ENCODE measurements at places on chromosomes 4 and X.

- DNase-seq: no peak
These were observed 5.4 kb upstream of the DUSP9 start for GRCh38 chrX:153641627-153642026.

DNA sequence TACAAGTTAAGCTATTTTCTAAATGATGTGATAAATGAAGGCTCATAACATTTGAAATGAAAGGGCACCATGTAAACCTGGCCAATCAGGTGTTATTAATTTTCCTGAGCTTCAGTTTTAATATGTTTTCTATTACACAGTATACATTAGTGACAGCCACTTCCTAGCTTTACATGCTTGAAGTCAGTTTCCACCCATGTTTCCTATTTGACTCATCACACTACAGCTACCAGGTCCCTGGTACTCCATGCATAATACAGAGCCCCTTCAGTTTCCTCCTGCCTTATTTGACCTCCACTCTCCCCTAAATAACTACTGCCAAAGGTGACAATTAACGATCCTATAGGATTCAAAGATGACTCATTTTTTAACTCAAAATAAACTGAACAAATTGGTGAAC, 18.3 kb downstream of the ZNF518B start:
- DNase-seq: no peak

- DNase-seq: no peak
These were observed 744.5 kb upstream of the FAM241A start for GRCh38 chr4:111400741-111401140.

DNA sequence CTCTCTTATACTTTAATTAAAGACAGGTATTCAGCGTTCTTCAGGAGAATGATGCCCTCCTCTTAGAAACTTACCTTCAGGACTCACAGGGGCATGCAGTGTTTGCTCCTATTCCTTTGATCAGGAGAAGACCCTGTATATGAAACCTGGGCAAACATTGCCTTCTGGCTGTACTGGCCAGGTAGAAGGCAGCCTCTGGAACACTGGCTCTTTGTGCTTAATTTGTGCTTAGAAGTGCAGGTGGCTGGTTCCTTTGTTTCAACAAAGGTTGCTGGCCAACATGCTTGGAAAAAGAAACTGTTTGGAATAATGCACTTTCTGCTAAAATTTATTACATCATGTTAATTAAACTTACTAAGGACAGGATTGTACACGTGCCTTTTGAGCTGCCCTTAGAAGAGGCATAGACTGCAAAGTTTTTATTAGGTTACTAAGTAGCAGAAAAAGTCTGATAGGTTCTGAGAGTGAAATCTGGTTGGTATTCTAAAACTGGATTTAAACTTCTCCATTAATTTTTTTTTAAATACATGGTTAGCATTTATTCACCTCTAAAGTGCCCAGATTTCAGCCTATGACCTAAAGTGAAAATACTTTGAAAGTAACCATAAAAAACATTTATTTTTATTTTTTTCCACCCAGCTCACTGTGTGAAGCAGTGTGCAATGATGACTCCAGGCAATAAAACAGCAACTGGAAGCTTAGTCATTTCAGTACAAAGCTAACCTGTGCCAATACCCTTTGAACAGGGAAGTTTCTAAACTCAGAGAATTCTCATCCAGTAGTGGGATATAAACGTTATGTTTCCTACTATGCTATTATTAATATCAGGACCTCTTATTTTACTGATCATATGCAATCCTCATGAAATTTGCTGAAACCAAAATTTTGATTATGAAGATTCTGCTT, 11.3 kb downstream of the RASSF6 start:
- DNase-seq: no peak

DNA sequence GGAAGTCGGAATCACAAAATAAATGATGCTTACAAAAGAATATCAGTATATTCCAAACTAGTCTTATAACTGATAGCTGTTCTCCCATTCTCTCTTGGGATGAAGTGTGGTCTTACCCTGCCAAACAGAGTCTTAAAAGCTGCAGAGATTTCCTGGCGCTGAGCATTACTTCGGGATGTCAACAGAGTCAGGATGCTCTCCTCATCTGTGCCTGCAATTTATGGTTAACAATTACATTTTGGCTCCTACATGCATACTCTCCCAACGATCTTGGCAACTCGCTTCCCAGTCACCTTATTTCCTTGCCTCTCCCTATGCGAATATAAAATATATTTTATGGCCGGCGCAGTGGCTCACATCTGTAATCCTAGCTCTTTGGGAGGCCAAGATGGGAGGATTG, 12.2 kb downstream of the ANXA5 start:
- DNase-seq: no peak

DNA sequence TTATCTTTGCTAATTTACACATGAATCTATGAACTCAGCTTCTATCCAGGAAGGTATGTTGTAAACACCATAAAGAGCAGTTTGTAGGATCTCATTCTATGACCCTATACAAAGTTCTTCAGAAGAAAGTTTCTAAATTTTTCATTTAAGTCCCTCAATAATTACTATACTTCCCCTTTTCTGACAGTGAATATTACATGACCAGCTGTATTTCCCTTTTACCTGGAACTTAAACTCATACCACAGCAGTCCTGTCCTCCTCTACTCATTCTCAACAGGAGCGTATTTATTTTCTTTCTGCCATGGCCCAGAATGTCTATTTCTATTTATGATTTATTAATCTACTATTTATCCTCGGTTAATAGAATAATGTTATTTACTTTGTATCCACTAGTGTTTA, 15.8 kb downstream of the RASGEF1B start:
- DNase-seq: no peak

DNA sequence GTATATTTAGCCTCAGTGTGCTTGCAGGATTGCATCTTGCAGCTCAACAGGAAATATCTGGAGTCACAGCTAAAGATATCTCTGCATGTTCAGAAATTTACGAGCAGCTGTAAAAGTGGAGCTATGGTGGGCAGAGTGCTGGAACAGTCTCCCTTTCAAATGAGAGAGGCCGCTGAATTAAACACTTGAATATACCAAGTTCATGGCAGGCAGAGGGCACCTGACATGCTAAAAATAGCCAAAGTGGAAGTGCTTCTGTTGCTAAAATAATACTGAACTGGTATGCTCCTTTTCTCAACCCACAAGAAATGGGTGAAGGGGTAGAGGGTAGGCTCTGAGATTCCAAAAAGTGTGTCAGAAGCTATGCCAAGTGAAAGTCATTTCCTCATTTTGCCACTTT, 98.1 kb downstream of the MGST2 start:
- no peak for DNase-seq

GRCh38 chrX:68083510-68083909, 349.8 kb downstream of the OPHN1 start:
- no peak for DNase-seq

- DNase-seq: peak; percentile 51
These were observed 29.0 kb downstream of the PDHA1 start for GRCh38 chrX:19372547-19373331.

DNA sequence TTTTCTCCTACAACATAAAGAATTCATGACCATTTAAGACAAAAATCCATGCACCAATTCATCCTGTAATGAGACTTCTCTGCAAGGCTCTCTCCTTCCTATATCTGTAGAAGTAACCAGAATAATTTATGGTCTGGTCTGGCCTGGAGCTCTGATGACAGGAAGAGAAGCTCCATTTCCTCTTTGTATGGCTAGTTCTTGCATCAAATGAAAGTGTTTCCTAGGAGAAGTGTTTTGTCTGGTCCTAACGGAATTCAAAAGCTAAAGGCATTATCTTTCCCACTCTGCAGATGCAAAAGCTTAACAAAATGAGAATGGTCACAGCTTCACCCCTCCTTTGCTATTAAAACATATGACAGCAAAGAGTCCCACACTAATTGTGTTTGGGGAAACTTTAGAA, 55.1 kb downstream of the SPATA18 start:
- no peak for DNase-seq

GRCh38 chr4:171857302-171858012, 44.3 kb downstream of the GALNTL6 start:
- DNase-seq: no peak

DNA sequence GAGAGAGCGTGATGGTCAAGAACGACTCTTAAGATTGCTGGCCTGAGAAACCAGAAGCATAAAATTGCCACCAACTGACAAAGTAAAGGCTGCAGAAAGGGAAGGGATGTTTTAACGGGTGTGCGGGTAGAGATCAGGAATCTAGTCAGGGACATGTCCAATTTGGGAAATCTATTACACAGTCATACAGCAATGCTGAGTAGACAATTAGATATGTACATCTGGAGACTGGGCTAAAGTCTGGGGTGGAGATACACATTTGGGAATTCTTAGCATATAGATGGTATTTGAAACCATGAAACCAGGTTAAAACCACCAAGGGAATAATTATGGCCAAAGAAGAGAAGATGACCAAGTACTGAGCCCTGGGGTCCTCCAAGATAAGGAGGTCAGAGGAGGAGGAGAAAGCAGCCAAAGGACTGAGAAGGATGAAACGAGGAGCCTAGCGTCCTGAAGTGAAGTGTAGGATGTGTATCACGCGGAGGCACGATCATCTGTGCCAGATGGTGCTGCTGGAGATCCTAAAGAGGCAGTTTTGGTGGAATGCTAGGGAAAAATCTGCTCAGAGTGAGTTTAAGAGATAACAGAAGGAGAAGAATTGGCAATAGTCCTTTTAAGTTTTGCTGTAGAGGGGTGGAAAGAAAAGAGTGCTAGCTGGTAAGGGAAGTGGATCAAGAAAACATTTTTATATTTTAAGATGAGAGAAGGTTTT, 36.5 kb downstream of the SEC24D start:
- no peak for DNase-seq

GRCh38 chrX:130039847-130040246, 57.4 kb downstream of the BCORL1 start:
- DNase-seq: no peak

- DNase-seq: no peak
These were observed 34.4 kb downstream of the INTU start for GRCh38 chr4:127667116-127667515.

DNA sequence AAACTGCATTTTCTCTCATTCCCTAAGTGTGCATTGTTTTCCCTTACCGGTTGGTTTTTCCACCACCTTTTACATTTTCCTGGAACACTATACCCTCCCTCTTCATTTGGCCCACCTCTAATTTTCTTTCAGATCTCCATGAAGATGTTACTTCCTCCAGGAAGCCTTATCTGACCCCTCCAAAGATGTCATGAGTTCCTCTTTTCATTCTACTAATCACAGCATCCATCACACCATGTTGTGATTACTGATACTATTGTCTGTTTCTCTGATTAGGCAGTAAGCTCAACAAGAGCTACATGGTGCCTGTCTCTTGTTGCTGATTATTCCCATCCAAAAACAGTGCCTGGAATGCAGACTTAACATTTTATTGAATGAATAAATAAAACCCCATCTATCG, 2.9 kb upstream of the AFP start:
- no peak for DNase-seq

DNA sequence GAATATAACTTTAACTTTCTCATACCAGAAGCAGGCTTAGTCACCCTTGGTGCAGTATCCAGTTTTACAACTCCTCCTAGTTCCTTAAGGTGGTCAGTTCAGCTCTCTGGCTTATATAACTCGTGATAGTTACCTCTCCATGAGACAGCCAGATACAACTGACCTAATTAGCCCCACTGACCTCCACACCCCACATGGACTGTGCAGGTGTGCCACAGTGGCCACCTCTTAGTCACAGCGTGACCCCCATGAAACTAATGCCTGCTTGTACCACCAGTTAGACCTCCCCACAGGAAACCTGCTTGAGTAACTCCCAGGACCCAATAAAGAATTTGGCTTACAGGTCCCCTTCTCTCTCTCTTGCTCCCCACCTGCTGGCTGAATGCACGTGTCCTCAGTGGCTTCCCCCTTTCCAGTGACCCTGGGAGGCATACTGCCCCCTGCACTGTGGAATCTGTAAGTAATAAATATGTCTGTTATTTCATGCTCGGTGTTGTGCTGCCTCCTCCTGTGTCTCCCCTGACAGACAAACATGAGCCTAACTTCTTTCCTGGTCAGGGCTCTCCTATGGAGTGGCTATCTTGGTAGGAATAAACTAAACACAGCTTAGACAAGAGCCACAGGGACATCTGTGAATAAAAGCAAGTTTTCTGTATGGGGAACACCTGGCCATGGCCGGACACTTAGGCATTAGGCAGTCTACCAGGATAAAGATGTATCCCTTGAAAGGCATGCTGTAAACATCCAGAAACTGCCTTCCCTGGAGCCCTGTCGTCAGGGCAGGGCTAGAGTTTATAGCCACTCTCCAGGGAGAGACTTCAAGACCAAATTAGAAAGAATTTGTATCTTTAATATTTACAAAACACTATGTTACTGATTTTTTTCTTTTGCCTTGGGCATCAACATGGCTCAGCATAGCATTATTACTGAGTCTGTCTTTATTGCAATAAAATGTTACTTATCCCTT, 209.7 kb upstream of the BOD1L1 start:
- no peak for DNase-seq

GRCh38 chrX:105876658-105877057, 54.3 kb downstream of the NRK start:
- DNase-seq: no peak

GRCh38 chr4:150817804-150818528, 197.1 kb downstream of the LRBA start:
- DNase-seq: no peak

DNA sequence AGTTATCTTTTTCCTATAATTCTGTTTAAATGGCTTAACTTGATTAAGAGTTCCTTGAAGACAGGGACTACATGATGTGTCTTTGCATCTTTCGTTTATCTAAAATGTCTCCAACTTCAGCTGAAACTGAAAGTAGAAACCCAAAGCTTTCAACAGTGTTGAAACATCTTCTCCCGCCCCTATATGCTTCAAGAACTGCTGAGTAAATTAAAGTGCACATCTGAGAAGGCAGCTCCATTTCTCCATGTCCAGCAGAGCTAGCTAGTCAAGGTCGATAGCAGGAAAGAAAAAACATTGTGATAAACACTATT, 185.7 kb upstream of the TBL1X start:
- no peak for DNase-seq

DNA sequence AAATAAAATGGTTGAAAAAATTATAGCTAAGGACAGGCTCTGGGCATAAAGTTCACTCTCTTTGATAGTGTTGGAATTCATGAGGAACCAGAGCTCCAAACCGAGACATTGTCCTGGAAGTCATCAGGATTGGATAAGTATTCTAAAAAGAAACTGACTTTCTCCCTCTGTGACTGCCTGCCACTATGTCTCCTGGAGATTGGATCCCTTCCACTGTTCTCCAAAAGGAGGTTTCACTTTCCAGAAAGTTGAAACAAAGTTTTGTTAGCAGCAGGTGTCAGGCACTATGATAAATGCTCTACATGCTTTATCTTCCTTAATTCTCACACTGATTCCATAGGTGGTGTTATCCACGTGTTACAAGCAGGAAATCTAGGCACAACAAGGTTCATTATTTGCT, 16.8 kb downstream of the BANK1 start:
- DNase-seq: no peak

DNA sequence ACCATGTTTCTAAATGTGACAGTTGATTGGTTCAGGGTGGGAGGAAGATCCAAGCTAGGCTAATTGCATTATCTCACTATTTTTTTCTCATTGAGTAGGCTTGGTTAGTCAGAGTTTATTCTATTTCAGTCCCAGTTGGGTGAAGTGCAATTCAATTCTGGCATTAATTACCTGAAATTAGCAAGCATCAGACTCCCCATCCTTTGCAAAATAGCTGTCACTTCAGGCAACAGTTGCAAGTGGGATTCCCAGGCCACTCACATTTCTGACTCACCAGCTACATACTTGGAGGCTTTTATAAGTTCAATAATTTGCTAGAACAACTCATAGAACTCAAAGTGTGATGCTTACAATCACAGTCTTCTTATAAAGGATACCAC, 155.8 kb upstream of the HAND2 start:
- DNase-seq: no peak

GRCh38 chrX:12753366-12753765, 37.8 kb upstream of the PRPS2 start:
- no peak for DNase-seq
